Neuronal stem cell (in vitro differentiated cells): ENCODE measurements at places on chromosomes 12 and 14.
A peak's percentile ranks its signal among the peaks of the same experiment; 100 is the strongest.

- DNase-seq: peak; percentile 75
- no peak overlapping the region for H3K4me3 ChIP-seq
- H3K27ac ChIP-seq: no peak overlapping the region
- H3K4me1 ChIP-seq: no peaks in the 10 kb centered on the region
- no peaks in the 10 kb centered on the region for H3K36me3 ChIP-seq
- no peaks in the 10 kb centered on the region for H3K27me3 ChIP-seq
Measured at GRCh38 chr12:52156757-52157565, 34.9 kb downstream of the KRT80 start.

GRCh38 chr14:34699873-34700621 is 14.3 kb downstream of the CFL2 start:
- no peaks in the 10 kb centered on the region for H3K36me3 ChIP-seq
- no peak overlapping the region for H3K27ac ChIP-seq
- H3K4me3 ChIP-seq: no peak overlapping the region
- H3K27me3 ChIP-seq: no peaks in the 10 kb centered on the region

- no peaks in the 10 kb centered on the region for H3K36me3 ChIP-seq
- no peak overlapping the region for H3K4me3 ChIP-seq
- H3K27ac ChIP-seq: no peak overlapping the region
- no peaks in the 10 kb centered on the region for H3K27me3 ChIP-seq
- H3K4me1 ChIP-seq: no peaks in the 10 kb centered on the region
Measured at GRCh38 chr12:97151481-97151880, 244.4 kb downstream of the NEDD1 start.

GRCh38 chr14:61322799-61323290 is 1.5 kb downstream of the PRKCH start:
- no peak overlapping the region for H3K4me3 ChIP-seq
- H3K27ac ChIP-seq: no peak overlapping the region
- H3K27me3 ChIP-seq: peaks cover 7% of the 10 kb centered on the region
- H3K36me3 ChIP-seq: no peaks in the 10 kb centered on the region

- peak within 1 kb of the TSS; percentile 93 for H3K4me3 ChIP-seq
- DNase-seq: peak; percentile 96
- H3K27me3 ChIP-seq: no peaks in the 10 kb centered on the region
- peaks cover 13% of the 10 kb centered on the region for H3K36me3 ChIP-seq
Measured at GRCh38 chr14:89954070-89955021, at the start of gene EFCAB11. Gene EFCAB11 (minus strand): TSS chr14:89954730. CDS start chr14:89954660, 70 bp downstream.

DNA sequence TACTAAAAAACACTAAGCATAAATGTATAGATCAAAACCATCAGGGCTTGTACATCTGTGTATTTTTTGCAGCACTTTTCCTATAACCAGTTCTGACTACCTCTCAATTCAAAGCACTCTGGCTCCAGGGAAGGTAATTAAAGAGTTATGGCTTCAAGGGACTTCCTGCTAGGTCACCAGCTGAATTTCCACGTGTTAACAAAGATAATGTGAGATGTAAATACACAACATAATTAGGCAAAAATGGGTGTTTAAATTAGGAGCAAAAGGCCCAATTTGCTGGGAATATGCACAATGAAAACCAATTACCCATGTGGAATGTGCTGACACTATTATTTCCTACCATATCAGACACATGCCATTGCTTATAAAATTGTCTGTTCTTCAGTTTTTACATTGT is 513.4 kb upstream of the FLRT2 start:
- no peaks in the 10 kb centered on the region for H3K4me1 ChIP-seq
- no peak overlapping the region for H3K4me3 ChIP-seq
- H3K27me3 ChIP-seq: no peaks in the 10 kb centered on the region
- H3K27ac ChIP-seq: no peak overlapping the region
- no peak for DNase-seq
